ENCODE measurements at places on chromosomes 7 and 10.

DNA sequence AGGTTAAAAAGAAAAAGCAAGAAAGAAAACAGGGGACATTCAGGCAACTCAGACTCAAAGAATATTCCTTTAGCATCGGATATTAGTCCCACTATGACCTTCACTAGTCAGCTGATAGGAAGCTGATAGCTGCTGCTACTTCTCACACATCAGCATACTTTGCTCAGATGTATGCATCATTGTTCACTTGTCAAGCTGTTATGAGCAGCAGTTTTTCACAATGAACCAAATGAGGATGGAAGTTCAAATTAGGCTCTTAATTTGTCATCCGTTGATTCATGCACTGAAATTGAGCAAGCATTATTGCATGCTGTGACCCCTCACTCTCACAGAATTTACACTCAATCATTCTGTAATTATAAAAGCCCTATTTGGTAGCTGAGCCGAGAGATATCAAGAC, 257.7 kb downstream of the SNX13 start:
- no peak for DNase-seq

DNA sequence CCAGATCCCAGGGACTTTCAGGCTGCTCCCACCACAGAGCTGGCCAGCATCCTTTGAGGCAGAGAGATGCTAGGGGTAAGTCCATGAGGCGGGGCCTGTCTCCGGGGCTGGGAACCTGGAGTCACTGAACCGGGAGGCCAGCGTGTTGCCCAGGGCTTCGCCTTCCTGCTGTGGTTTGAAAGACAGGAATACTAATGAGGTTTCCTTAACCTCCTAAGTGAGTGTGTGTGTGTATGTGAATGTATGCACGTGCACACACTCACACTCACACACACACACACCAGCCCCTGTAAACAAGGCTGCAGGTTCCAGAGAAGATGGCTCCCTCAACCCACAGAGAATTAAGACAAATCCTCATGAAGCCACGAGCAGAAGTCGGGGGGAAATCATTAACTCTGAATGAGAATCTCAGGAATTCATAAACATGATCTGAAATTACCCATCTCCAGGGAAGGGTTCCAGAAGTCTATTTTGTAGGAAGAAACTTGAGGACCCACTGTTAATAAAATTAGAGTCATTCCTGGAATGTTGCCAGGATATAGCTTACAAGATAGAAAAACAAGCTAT, 20.3 kb upstream of the PFKP start:
- no peak for DNase-seq

DNA sequence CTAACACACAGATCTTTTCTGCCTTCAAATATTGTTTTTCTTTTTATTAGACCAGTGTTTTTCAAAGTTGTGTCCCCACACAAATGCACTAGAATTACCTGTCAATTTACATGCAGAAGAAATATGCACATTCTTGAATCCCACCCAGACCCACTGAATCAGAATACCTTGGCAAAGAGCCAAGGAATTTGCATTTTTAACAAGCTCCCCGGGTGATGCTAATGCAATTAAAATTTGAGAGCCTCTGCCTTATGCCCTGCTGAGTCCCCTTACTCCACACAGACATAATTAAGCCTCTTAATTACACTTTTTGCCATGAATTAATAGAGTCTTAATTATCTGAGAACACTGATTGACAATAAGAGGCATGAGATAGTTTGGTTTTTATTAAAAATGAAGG, 201.2 kb upstream of the GRB10 start:
- no peak for DNase-seq

DNA sequence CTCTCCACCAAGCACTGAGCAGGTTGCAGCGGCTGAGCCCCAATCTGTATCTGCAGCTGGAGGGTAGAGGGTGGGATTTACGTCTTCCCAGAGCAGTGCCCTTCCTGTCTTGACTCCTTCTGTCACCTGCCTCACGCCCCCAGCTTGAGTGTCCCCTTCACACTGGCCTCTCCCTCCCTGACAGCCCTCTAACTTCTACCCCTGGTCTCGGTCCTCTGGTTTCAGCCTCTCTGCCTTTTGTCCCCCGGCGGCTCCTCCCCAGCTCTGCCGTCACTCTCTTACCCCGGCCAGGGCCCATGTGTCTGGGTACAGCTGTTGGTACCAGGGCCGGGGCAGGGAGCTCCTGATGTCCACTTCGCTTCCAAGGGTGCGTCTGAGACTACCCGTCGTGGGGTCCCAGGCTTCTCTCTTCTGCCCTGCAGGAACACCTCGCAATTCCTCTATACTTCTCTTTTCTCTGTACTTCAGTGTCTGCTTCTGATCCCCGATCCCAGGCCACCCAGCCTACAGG, 654 bp downstream of the MUC3A start:
- no peak for DNase-seq

DNA sequence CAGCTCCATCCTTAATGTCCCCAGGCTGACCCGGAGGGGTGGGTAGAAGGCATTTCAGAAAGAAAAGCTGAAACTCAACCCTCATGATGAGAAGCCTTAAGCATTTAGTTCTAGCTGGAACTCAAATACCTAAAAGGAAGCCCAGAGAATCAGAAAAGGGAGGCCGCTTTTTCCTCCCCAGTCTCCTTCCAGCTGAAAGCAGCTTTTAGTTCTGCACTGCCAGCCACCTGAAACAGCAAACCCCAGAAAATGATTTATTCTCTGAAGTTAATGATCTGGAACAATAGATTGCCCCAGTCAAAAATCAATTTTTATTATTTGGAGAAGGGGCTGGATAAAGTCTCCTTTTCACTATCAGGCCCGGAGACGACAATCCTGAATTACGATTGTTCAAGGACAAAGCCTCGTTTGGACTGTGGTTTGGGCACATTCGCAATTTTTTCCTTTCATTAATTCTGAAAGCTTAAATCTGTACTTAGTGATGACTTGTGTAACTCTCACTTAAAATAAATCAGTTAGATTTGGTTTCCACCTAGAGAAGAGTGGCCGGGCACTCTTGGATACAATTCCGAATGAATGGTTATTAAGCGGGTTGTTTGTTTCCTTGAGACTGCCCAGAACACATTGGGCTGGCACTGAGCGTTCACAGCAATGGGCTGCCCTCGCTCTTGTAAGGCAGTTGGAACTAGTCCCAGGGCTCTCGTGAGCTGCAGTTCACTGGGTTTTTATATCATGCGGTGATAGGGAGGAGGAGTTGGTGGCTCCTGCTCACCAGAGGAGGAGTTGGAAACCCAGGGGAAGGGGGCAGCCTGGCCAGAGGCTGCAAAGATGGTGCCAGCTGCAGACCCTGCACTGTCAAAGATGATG, 262.2 kb downstream of the CCSER2 start:
- no peak for DNase-seq

All from right renal pelvis (tissue), 4 donors.